OCI-M1 (cell line): ENCODE measurements at places on chromosomes 16 and 17.

DNA sequence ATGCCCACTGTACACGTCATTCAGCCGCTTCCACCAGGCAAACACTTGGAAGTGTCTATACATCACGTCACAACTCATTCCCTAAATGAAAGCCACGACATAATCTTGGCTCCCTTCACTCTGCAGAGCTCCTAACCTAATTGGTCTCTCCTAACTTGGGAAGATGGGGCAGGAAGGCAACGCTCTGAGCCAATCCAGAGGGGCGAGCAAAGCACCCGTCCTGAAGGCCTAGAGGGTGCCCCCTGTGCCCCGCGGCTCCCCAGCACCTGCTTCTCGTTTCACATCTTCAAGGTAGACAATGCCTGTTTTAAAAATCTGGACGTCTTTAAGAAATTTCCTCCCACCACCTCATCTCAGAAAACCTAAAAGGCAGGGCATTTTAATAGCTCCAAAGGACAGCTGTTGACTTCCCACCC lies 1.0 kb downstream of the CSNK2A2 start:
- DNase-seq = peak; percentile 3

- DNase-seq = no peak
These were observed 5.6 kb downstream of the CPNE7 start for GRCh38 chr16:89581045-89581695.

DNA sequence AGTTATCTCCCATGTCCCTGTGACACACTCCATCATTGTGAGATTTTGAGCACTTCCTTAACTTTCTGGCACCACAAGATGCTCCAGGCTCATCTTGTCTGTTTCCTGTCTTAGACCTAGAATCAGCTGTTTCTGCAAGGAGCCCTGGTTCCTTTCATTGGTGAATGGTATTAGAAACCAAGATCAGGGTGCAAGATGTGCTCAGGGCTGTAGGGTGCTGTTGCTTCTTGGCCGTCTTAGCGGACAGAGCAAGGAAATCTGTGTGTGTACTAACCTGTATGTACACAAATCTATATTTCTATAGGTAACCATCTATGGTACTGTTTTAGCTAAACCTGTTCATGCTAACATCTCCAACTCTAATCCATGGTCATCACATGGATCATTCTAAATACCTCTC lies 8.1 kb upstream of the PRM1 start:
- DNase-seq = no peak

GRCh38 chr16:35751191-35751941 lies 2292.0 kb downstream of the TP53TG3F start:
- DNase-seq = no peak

DNA sequence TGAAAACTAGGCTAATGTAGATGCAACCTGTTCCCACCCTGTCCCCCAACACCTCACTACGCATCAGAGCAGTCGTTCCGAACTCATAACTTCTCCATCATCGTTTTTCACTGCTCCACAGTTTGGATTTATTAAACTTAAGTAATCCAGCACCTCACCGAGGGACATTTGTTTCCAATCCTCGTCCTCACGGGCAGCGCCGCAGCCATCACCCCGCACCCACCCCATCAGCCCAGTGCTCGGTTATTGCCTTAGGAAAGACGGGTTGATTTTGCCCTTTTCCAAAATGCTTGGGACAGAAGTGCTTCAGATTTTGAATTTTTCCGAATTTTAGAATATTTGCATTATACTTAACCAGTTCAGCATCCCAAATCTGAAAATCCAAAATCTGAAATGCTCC lies 71.0 kb upstream of the DOC2B start:
- no peak for DNase-seq

DNA sequence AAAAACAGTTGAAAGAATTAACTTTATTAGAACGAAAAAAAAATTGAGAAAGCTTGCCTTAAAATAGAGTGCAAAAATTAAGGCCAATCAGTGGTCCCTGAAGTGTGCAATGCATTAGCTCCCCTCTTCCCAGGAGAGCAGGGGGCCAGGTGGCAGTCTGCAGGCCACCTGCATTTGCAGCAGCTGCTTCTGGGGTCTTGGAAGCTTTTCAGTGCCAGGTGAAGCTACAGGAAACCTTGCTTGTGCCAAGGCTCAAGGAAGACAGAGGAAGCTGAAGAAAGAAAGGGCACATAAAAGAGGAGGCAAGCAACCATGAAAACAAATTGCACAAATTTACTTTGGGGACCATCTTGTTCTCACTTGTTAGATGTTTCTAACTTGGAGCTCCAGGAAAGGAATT lies 50.5 kb upstream of the MTMR4 start:
- no peak for DNase-seq

DNA sequence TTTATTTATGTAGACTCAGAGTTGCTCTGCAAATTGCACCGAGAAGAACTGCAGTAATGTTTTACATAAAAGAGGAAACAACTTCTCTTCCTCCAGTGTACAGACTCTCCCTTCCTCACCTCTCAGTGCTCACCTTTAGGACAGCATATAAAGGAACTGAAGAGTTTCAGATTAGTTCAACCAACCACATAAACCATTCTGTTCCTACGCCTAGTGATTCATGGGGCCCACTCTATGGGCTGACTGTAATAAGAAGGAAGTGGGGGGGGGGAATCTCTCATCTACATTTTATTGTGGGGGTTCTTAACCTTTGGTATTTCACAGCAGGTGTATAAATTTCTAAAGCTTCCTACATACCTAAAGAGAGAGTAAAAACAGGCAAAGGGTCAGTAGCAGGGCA lies 18.3 kb downstream of the ZSWIM7 start:
- peak; percentile 26 for DNase-seq

DNA sequence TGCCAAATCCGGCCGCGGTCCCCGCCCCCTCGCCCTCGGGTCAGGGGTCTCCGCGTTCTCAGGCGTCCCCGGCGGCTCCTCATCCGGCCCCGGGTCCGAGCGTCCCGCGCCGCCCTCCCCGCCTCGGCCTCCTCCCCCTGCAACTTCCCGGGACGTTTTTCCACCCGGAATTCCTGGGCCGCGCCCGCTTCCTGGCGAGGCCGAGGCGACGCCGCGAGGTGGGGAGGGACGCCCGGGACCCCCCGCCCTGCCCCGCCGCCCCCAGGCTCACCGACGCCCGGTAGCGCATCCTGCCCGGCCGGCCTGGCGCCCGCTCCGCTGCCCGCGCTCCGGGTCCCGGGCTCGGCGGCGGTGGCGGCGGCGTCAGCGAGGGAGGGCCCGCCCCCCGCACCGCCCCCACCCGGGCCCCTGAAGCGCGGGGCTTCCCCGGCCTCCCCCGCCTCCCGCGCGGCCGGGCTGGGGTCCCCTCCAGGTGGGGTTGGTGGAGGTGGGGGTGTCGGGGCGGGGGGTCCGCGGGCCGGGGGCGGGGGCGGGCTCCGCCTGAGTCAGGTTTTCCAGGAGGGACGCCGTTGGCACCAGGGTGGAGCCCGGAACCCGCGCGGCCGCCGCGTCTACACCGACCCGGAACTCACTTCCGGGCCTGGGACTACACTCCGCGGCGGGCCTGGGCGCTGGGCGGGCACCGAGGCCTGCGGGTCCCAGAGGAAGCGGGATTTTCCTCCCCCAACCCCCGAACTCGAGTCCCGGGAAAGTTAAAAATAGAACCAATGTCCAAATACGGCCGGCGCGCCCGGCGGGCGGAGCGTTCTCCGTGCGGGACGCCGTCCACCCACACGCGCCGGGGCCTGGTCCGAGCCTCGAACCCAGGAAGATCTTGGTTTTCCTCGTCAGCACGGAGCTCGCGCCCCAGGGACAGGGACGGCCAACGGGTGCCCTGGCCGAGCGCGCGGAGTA lies 6.8 kb downstream of the MYO1C start:
- peak; percentile 23 for DNase-seq

DNA sequence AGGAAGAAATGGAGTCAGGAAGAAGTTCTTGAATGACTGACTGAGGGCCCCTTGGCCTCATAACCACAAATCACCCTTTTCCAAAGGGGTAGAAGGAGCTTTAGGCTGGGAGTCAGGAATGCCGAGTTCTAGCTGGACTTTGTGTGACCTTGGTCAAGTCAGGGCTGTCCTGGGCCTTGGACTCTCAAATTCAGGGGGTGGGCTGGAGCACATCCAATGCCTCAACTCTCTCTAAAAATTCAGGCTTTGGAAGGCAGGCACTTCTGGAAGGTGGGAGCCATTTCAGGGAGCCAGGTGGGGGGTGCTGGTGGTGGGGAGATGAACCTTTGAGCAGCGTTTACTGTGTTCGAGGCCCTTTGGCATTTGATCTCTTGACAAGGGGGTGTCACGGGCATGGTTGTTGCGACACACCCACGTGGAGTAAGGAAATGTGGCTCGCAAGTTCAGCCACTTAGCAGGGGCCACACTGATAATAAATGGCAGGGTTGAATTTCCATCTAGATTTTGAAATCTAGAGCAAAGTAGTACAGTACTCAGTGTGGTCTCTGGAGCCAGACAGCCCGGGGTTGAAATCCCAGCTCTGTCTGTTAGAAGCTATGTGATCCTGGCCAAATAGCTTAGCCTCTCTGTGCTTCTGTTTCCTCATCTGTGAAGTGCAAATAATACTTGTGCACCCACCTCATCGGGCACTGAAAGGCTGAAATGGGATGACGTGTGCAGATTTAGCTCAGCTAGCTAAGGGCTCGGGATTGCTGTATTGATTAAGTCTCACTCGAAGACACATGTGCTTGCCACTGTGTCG lies 47.1 kb upstream of the CIBAR2 start:
- no peak for DNase-seq

DNA sequence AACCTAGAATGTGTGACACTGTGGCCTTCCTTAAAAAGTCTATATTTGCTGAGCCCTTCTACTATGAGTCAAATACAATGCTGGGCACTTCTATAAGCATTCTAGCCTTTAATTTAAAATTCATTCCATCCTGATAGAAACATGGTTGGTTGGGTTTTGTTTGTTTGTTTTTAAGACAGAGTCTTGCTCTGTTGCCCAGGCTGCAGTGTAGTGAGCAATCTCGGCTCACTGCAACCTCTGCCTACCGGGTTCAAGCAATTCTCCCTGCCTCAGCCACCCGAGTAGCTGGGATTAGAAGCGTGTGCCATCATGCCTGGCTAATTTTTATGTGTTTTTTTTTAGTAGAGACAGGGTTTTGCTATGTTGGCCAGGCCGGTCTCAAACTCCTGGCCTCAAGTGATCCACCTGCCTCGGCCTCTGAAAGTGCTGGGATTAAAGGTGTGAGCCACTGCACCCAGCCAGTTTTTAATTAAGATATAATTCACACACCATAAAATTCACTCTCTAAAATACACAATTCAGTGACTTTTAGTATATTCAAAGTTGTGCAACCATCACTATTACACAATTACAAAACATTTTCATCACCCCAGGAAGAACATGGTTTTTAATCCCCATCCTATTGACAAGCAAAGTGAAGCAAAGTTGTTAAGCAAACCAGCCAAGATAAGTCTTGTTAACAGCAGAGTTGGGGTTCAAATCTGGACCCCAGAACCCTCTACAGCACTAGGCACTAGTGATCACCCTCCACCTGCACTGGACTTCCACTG lies 42.8 kb downstream of the CMTM4 start:
- DNase-seq = no peak

GRCh38 chr16:5615868-5616642 lies 518.5 kb upstream of the EEF2KMT start:
- DNase-seq = peak; percentile 74

DNA sequence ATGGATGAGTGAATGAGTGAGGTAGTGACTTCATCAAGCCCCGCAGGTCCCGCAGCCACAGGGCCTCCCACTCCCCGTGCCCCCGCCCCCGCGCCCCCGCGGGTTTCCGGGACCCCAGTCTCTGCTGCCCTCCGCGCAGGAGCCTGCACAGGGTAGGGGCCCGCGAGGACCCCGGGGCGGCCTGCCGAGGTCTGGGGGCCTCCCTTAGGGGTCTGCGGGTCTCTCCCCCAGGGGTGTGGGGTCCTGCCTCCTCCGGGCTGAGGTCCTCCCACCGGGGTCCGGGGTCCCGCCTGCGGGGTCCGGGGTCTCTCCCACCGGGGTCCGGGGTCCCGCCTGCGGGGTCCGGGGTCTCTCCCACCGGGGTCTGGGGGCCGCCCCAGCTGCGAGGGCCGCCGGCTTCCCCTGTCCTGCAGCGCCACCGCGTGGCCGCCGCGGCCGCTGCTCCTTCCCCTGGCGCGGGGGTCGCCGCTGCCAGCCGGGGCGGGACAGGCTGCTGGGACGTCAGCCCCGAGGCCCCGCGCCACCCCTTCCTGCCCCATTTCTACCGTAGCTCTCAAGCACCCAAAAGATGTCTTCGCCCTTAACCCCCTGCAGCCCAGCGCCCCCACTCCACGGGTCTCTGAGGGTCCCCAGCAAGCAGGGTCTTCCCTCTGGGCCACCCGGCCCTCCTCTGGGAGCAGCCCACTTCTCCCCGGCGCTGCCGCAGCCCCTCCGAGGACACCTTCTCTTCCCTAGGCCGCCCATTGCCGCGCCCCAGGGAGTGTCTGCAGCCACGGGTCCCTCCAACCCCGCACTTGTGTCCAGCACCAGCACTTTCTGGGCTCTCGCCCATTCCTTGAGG lies 10.4 kb upstream of the CHMP6 start:
- peak; percentile 27 for DNase-seq

GRCh38 chr16:67528222-67528869 lies at the start of gene RIPOR1:
Gene RIPOR1 (plus strand): TSS chr16:67528829. CDS start chr16:67538447, 9,618 bp downstream.
- peak; percentile 44 for DNase-seq

GRCh38 chr16:18834864-18835263 lies 33.5 kb upstream of the ARL6IP1 start:
- no peak for DNase-seq

GRCh38 chr17:73072219-73072962 lies 20.1 kb downstream of the SLC39A11 start:
- DNase-seq = no peak

DNA sequence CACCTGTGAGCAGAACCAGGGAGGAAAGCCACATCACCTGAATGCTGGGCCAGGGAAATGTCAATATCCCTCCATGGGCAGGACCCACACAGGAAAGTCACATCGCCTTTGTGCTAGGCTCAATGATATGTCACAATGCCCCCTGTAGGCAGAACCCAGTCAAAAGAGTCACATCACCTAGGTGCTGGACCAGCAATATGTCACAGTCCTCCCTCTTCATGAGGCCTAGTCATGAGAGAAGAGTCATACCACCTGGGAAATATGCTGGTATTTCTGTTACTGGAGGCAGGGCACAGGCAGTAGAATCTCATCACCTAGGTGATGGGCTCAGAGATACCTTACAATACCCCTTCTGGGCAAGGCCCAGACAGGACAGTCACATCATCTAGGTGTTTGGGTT lies 1843.4 kb downstream of the TP53TG3F start:
- DNase-seq = no peak

DNA sequence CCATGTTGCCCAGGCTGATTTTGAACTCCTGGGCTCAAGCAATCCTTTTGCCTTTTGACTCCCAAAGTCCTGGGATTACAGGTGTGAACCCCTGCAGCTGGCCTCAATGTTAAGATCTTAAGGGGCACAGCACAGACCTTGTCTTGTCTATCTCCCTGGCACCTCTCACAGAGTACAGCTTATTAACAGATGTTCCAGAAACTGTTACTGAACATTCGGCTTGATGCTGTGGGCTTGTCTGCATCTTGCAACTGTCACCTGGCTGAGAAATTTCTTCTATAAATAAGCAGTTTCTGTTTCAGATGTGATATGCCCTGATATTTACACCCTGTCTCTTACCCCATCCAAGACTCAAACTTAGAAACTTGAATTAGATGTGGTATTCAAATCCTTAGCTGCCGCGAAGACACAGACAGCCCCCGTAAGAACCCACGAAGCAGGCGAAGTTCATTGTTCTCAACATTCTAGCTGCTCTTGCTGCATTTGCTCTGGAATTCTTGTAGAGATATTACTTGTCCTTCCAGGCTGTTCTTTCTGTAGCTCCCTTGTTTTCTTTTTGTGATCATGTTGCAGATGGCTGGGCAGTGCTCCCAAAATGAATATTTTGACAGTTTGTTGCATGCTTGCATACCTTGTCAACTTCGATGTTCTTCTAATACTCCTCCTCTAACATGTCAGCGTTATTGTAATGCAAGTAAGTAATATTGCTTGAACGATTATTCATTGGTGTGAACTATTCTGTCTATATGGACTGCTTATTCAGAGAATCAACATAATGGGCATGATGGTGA lies at the start of gene TNFRSF17:
TNFRSF17 (plus strand) TSS at position 450 of the 791 bp plus-strand sequence; CDS start at position 565, 115 bp downstream.
- no peak for DNase-seq
